ENCODE measurements at places on chromosomes 4 and X.

GRCh38 chrX:148804579-148805355, 304.4 kb downstream of the AFF2 start:
- DNase-seq = no peak

DNA sequence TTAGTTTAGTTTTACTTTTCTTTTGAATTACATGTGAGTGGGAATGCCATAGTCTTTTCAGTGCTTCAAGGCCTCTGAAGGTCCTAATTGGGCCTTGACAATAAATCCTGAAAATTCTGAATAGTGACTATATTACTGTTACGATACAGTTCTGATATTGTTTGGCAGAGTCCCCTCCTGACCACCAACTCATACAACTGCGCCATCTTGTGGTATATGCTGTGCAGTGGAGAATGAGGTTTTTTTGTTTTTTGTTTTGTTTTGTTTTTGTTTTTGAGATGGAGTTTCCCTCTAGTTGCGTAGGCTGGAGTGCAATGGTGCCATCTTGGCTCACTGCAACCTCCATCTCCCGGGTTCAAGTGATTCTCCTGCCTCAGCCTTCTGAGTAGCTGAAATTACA, 56.6 kb upstream of the CHRDL1 start:
- peak; percentile 12 for DNase-seq

- no peak for DNase-seq
Observed at GRCh38 chrX:79506001-79506400, 138.9 kb upstream of the ITM2A start.

- DNase-seq = no peak
Observed at GRCh38 chr4:56253666-56254305, 133.5 kb downstream of the AASDH start.

- DNase-seq = no peak
Observed at GRCh38 chr4:122731676-122732075, 828 bp upstream of the BBS12 start.

DNA sequence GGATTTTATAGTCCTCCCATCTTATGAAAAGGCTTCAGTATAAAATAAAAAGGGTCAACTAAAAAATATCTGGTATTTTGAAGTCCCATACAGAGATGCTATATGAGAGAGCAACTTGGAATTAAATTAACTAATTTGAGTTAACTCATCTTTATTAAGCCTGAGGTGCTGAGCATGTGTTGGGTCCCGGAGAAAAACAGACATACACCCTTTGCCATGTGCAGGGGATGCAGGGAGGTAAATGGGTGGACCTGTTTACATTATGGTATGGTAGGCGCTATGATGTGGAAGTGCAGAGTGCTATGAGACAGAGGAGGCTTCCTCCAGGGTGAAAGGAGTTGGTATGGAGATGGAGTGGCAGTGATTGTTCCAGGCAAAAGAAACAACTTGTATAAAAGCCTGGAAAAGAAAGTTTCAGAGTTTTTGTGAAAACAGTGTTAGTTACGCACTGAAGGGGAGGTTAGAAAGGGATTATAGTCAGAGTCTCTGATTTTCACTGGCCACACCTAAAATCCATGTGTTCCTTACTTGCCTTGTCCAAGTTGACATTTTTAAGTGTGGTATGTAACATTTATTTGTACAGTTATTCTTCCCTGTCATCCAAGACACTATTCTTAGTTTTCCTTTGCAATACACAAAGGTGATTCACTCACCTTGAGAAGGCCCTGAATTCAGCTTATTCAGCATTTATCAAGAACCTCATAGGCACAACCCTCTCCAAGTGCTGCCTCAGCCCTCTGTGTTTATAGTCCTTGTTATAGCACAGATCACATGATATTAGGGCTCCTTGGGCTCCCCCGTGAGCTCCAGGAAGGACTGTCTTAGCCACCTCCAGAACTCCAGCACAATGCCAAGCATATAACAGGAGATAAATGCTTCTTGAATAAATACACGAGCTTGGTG, 152.0 kb downstream of the RASL11B start:
- no peak for DNase-seq

DNA sequence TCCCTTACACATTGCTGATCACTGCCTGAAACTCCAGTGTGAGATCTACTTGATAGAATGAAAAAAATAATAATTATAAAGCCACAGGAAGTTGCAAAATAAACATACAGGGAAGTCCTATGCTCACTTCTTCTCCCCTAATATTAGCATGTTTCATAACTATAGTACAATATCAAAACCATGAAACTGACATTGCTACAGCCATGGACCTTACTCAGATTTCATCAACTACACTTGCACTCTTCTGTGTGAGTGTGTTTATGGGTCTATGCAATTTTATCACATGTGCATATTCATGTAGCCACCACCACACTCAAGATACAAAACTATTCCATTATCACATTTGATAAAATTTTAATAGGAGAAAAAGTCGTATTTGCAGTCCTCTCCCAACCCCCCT, 57.3 kb downstream of the SPINK2 start:
- DNase-seq = peak; percentile 34

DNA sequence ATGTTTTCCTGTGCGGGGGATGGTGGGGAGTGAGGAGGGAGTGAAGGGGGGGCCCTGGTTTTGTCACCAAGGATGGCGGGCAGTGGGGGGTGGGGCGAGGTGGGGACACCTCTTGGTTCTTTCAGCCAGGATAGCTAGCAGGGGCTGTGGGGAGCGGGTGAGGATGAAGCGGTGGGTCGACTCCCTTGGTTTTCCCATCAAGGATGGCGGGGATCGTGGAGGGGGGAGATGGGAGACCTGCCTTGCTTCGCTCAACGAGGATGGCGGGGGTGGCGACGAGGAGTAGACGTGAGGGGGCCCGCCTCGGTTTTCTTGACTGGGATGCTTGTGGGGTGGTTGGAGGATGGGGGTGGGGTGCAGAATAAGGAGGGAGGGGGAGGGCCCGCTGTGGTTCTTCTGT, 643 bp downstream of the FHL1 start:
- no peak for DNase-seq

DNA sequence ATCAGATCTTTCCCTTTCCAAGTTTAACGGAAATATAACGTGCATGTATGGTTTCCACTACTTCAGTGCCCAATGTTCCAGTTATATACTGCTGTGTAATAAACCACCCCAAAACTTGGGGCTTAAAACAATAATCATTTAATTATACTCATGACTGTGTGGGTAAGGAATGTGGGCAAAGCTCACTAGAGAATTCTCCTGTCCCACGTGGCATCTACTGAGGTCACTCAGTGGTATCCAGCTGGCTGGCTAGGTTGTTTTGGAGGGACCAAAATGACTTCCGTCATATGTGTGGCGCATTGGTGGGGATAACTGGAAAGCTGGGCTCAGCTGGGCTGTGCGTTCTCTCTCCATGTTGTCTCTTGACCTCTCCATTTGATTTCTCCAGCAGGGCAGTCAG, 18.5 kb downstream of the ZCCHC18 start:
- DNase-seq = no peak

DNA sequence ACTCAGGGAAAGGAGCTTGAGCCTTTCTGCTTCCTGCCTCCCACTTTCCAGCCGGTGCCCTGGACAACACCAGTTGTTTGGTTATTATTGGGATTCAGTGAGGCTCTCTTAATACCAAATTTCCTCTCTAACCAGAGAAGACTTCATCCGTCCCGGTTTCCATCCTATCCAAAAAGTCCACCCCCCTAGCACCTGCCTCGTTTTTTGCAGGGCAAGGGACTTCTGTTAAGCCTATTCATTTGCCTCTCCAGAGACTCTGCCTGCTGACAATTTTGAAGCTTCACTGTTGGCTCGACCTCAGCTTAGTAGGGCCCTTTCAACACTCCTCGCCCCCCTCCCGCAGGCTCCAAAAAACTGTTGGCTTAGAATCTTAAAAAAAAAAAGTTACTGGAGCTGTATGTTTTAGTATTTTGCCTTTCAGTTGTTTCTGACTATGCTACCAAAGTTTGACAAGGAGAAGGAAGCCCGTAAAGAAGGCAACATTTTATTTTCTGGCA, 779 bp upstream of the PRSS12 start:
- DNase-seq = no peak

DNA sequence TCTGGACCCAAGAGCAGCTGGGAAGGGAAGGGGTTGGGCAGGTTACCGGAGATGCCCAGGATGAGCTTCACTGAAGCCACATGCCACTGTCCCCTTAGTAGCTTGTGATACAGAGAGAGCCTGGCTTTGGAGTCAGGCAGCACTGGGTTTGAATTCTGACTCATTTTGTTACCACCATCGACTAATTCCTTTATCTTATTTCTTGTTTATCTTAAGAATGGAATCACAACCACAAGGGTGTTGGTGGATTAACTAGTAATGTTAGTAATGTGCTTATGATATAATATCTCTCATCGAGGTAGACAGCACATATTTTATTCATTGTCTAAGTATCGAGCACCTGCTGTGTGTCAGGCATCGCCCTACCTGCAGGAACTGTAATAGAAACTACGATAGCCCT, 17.7 kb upstream of the STX18 start:
- DNase-seq = peak; percentile 69

- DNase-seq = peak; percentile 27
Observed at GRCh38 chr4:31366041-31366440, 645.9 kb downstream of the PCDH7 start.

GRCh38 chrX:45815441-45815840, 614.8 kb upstream of the DIPK2B start:
- DNase-seq = no peak

- DNase-seq = no peak
Observed at GRCh38 chr4:118360106-118360505, 7.3 kb upstream of the PRSS12 start.

DNA sequence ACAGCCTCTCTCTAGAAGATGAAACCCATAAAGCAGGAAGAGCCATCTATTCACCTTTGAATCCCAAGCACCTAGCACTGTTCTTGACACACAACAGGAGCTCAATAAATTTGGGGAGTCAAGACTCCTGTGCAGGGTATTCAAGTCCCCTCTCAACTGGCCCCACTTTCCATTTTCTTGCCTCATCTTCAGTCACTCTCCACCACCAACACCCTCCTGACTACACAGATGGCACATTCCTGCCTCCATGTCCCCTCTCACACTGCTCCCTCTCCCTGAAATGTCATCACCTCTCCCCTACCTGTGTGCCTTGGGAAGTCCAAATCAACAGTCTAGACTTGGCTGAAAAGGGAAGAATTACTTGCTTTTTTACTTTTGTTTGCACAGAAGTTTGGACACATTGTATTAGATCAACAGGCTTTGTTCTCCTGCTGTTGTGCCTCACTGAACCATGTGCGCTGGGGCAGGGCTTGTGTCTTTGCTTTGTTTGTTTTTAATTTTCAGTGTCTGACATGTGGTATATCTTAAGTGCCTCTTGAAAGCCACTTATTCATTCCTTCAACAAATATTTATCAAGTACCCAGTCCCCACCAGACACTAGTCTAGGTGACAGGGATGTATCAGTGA, 85.1 kb downstream of the APBB2 start:
- DNase-seq = no peak

- peak; percentile 70 for DNase-seq
Observed at GRCh38 chr4:14375816-14376215, 626.5 kb upstream of the CPEB2 start.

- DNase-seq = no peak
Observed at GRCh38 chrX:32985544-32985943, 225.8 kb downstream of the DMD start.

DNA sequence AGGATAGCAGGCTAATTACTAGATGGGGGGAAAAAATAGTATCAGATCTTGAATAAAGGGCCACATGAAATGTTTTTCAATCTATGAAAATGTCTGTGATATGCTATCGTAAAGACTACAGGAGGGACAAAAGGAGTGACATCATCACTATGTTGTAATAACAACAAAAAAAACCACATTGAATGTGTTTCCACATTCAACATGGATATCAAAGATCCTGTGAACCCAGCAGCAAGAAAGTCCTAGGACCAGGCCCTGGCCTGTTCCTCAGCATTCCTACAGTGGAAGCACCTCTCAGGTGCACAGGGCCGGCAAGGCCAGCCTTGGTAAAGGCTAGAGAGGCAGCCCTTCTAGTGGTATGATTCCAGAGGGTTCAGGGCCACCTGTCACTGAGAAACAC, 118.3 kb downstream of the RELL1 start:
- DNase-seq = peak; percentile 7

DNA sequence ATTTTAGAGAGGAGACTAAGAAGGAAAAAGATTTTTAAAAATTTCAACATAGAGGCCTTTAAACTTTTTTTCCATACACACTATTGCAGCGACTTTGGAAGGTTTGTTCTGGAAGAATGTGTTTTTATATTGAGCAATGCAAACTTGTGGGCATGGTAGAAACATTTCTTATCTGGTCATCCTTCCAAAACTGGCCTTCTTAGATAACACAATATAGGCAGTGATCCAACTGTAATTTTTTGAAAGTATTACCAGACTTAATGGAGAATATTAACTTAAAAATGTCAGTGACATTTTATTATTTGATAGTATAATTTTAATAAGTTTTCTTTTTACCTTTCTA, 25.6 kb downstream of the FHDC1 start:
- peak; percentile 70 for DNase-seq

GRCh38 chrX:617891-618290, 12.7 kb upstream of the SHOX start:
- no peak for DNase-seq

Measured in iris pigment epithelial cell (primary cell).